ENCODE measurements at places on chromosomes 3 and 15.
A peak's percentile ranks its signal among the peaks of the same experiment; 100 is the strongest.

DNA sequence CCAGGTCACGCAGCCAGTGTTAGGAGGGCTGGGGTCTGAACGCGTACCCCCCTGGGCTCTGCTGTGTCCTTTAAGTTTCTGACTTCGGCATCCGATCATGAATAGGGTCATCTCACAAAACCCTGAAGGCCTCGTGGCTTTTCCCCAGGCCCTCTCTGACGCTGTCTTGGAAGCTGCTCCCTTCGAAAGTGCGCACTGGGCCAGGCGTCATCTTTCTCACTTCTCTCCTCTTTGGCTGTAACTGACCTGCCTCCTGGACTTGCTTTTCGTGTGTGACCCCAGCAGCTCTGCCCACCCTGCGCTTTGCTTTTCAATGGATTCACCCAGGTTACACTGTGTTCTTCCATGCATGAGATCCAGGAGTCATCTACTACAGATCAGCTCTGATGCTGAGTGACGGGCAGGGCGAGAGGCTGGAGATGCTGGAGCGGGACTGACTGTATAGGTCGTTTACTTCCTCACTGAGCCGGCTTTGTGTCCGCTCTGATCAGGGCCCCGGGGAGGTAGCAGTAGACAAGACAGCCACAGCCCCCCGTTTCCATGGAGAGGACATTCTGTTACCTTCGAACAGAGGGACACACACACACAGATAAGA lies 45.0 kb upstream of the PCSK6 start:
- no peak for DNase-seq

GRCh38 chr15:69161079-69161877 lies 843 bp downstream of the GLCE start:
- peak; percentile 20 for DNase-seq

GRCh38 chr15:47786371-47786770 lies 69.1 kb downstream of the SEMA6D start:
- peak; percentile 15 for DNase-seq

- DNase-seq: no peak
Observed at GRCh38 chr3:122916580-122916979, 111.0 kb downstream of the SEMA5B start.

GRCh38 chr3:43017593-43018195 lies 38.6 kb downstream of the GASK1A start:
- DNase-seq: no peak

DNA sequence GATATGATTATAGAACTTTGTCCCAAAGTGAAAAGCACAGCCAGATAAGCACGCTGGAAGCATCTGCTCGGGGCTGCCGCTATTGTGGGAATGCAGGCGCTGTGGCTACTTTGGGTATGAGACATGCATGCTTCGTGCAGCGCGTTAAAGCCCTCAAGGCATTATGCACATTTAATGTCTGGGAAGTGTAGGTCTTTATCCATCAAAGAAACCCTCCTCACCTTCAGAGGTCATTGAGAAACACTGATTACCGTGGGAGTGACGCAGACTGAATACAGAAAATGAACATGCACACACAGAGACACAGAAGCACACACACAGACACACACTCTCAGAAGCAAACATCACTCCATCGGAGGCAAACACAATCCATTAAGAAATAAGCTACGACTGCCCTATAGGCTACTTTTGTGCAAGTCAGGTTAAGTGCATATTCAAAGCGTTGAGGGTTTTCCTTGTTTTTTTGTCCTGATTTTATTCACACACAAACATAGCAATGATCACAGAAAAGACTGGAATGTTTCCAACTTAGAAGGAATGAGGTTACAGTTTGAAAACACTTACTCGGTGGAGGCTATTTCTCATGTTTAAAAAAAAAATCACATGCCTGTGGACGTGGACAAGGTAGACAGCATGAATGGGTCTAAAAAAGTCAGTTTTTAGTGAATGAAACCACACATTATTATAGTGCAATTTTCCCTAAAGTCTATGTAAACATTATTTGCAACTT lies 68.5 kb downstream of the PLCH1 start:
- DNase-seq: peak; percentile 66

GRCh38 chr3:110625201-110625747 lies 446.3 kb upstream of the NECTIN3 start:
- no peak for DNase-seq

- no peak for DNase-seq
Observed at GRCh38 chr3:8631661-8632060, 12.9 kb downstream of the SSUH2 start.

DNA sequence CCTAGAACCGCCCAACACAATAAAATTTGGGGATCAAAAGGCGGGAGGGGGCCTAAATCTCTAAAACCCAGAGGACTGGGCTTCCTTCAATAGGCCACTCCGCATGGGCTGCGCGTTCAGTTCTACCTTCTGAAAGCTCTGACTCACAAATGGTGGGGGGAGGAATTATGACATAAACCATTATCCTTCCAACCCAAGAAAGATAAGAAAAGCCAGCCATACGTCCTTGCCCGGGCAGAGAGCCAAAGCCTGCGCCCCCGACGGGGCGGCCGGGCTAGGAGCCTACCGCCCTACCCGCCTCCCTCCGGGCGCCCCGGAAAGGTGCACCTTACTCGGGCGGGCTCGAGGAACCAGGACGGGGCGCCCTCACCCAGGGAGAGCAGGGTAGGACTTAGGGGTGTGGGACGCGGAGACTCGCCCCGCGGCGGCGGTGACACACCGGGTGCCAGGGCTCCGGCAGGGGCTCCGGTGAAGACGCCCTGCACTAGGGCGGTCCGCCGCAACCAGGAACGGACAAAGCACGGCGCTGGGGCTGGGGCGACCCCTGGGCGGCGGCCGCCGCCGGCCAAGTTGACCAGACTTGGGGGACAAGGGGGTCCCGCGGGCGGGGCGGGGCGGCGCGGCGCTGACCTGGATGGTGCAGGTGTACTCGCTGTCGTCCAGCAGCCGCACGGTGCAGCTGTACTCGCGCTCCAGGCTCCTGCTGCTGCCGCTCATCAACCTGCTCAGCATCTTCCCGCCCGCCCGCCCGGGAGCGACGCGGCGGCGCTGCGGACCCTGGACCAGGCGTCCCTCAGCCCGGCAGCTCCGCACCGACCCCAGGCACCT lies 534 bp downstream of the FRMD5 start:
- DNase-seq: peak; percentile 34

GRCh38 chr15:93210995-93211394 lies 122.0 kb upstream of the RGMA start:
- DNase-seq: peak; percentile 18

- DNase-seq: no peak
Observed at GRCh38 chr15:31222773-31223341, 103.8 kb upstream of the KLF13 start.

GRCh38 chr15:74470631-74471395 lies 9.9 kb upstream of the UBL7 start:
- DNase-seq: no peak

- peak; percentile 89 for DNase-seq
Observed at GRCh38 chr3:125107861-125108567, 52.2 kb upstream of the HEG1 start.

GRCh38 chr3:124748560-124749198 lies 18.4 kb downstream of the UMPS start:
- no peak for DNase-seq

GRCh38 chr3:67288466-67289106 lies 290.5 kb downstream of the KBTBD8 start:
- DNase-seq: no peak

GRCh38 chr15:81133782-81134461 lies at the start of gene CFAP161:
TSS of gene CFAP161 (plus strand) at chr15:81134270. CDS start at chr15:81134330, 60 bp downstream.
- DNase-seq: peak; percentile 76

GRCh38 chr15:35142578-35142977 lies 57.5 kb upstream of the NANOGP8 start:
- DNase-seq: no peak

DNA sequence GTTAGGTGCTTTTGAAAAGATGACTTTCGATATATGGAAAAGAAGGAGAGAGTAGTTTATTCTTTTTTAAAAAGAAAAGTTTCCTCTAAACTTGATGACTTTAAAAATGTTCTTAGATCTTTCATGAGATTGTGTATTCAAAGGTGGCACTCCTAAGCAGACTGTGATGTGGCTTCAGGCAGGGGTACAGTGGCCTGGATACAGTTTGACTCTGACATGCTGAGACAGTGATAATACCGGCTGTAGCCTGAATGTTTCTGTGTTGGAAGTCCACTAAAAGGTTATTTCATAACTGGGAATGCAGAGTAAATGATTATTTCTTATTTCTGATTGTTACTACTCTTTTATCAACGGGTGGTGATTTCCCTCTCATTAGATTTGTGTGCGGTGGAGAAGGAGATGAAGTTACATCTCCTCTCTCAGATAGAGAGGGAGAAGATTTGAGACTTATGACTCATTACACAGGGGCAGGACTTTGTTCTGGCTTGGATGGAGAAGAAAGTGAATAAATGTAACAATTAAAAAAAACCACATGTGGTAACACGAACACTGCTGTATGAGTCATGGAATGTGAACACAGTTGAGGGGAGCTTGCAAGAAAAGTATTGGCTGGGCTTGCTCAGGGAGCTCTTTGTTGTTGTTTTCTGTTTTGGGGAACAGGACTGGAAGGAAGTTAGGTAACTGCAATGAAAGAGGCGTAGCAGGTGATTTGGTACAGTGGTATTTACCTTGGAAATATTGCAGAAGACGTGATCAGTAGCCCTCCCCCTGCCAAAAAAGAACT lies 21.6 kb downstream of the SPTSSB start:
- peak; percentile 84 for DNase-seq

- peak; percentile 98 for DNase-seq
Observed at GRCh38 chr3:101940521-101941317, 91.4 kb downstream of the NFKBIZ start.

GRCh38 chr15:56844471-56844870 lies 74.0 kb upstream of the TCF12 start:
- DNase-seq: no peak

DNA sequence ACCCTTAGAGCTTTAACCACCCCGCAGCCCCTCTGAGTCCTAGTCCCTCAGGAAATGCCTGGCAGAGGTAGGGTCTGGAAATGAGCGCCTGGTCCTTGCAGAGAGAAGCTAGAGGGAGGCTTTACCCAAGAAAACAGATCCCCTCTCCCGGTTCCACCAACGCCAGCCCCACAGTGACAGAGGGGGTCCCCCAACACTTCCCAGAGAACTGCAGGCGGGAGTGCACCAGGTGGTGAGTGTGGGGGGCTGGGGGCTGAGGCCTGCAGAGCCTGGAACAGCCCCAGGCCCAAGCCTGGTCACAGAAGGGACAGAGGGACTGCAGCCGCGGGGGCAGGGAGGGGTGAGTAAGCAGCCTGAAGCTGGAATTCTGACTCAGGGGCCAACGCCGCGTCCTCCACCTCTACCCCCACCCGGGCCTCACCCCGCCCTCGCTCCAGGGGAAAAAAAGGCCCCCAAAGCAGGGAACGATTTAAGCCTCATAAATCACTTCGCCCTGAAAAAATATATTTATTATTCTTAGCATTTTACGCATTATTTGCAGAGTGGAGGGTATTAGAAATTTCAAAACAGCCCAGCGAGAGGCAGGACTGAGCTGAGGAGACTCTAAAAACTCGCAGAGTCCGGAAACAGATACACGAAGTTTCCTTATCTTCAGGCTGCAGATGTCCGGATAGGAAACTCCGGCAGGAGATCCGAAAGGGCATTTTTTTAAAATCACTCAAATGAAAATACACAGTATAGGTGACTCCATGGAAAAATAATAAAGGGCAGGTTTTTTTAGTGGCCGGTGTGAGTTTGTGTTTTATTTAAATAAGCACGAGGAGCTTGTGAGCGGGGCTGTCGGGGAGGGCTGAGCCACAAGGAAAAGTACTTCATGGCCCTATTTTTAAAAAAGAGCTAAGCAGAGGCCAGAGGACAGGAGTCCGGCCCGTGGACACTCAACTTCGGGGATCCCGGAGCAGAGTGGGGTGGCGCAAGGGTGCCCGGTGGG lies 10.0 kb downstream of the GATA2 start:
- DNase-seq: peak; percentile 65

- DNase-seq: no peak
Observed at GRCh38 chr3:79886204-79886603, 118.4 kb upstream of the ROBO1 start.

Data from fibroblast of skin of scalp (primary cell).